ENCODE measurements at places on chromosomes 5 and 9.

- no peak for DNase-seq
These were observed 11.0 kb downstream of the IFNA21 start for GRCh38 chr9:21155501-21155900.

DNA sequence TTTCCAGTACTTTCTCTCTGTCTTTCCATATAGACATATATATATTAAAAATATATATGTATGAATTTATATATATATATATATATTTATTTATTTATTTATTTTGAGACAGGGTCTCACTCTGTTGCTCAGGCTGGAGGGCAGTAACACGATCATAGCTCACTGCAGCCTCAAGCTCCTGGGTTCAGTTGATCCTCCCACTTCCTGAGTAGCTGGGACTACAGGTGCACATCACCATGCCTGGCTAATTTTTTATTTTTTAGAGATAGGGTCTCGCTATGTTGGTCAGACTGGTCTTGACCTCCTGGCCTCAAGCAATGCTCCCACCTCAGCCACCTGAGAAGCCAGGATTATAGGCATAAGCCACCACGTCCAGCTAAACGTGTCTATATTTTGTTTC lies 210.1 kb downstream of the CD180 start:
- DNase-seq, result no peak

- DNase-seq, result no peak
These were observed 111.3 kb upstream of the TNPO1 start for GRCh38 chr5:72705178-72705577.

DNA sequence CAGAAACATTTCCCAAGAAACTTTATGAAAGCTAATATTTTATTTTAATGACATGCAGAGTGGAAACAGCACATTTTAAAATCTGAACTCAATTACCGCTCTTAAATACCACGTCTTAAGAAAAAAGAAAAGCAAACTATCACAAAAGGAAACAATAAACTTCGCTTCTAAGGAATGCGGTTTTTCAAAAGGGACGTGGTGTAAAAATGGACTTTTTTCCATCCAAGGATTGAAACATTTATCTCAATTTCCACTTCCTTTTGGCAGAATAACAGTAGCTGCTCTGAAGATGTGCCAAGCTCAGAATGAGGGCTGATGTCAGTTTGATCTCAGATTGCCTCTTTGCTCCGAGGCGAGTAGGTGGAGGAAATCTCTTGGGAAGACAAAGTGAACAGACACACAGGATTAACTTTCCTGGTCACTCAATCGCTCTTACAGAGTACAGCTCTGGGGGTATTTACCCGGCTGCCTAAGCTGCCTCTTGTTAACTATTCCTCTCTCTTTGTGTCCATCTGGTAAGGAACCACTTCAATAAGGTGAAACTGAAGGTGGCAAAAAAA lies 158.5 kb downstream of the TRPM6 start:
- DNase-seq, result no peak

- no peak for DNase-seq
These were observed 459.6 kb upstream of the PAPPA start for GRCh38 chr9:115694014-115694413.

GRCh38 chr9:116927726-116928125 lies 240.6 kb downstream of the TRIM32 start:
- no peak for DNase-seq

GRCh38 chr5:125317536-125317995 lies 571.1 kb upstream of the ZNF608 start:
- DNase-seq, result no peak

- no peak for DNase-seq
These were observed 249.8 kb upstream of the PRDM9 start for GRCh38 chr5:23257656-23258055.

DNA sequence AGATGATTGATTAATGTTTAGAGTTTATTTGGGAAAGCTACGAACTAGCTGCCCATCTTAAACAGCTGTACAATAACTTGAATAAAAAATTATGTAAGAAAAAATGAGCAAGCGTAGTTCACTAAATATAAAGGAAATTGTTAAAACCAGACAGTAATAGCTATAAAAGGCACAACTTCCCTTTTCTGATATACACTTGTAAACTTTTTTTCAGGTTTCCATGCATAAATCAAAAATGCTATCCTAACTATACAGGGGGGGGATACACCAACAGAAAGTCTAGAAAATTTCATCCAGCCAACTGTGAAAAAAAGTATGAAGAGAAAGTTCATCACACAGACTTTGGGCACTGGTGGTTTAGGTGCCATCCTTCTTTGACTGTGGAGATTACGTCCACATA lies 122.3 kb downstream of the NR3C1 start:
- DNase-seq, result no peak

DNA sequence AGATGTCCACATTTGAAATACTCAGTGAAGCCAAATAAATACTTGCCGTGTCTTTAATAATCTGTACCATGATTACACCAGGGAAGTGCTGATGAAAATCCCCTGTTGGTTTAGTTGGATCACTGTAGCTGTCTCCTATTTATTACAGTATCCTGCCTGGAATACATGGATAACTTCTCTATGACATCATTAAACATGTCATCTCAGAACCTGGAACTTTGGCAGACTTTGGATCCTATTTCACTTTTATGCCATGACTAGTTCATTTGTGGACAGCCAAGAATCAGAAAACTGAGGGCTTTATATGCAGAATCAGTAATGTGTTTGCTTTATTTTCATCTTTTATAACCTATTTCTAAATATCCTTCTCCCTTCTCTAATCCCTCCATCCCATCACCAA lies at the start of gene TXNDC8:
TXNDC8 (minus strand) TSS at position 137 of the 400 bp plus-strand sequence.
- no peak for DNase-seq

- no peak for DNase-seq
These were observed 135.4 kb downstream of the ATG10 start for GRCh38 chr5:82107267-82107666.

DNA sequence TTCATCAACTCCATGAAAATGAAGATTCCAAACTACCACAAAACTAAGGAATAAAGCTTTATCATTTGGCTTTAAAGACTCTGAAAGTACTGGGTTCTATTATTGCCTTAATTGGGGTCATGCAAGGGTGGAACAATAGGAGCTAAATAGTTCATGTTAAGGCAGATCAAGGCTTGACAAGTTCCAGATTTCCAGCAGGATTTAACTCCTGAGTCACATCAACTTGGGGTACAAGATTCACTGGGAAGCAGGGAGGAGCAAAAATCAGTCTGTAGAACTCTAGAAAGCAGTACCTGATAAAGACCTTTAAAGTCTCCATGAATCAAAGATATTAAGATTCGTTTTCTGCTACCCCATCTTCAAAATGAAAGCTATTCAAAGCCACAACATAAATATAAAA lies 41.9 kb upstream of the GLRX start:
- DNase-seq, result no peak

- DNase-seq, result no peak
These were observed 113.4 kb upstream of the MSX2 start for GRCh38 chr5:174610968-174611367.

DNA sequence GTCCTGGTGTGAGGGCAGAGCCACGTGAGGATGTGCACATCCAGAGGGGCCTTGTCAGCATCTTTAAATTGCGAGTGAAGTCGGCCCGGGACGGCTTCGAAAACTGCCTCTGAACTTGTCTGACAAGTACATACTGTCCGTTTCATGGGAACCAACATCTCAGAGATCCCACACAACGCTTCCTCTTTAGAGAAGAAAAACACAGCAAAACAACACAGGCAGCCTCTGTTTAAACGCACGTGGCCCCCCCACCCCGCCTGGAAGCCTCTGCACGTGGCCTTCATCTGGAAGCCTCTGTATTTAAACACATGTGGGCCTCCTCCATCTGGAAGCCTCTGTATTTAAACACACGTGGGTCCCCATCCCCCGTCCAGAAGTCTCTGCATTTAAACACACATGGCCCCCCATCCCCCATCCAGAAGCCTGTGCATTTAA lies 29.2 kb downstream of the CEP72 start:
- no peak for DNase-seq
